ENCODE measurements at places on chromosomes 5 and 9.

- peak; percentile 15 for DNase-seq
Observed at GRCh38 chr5:172450861-172451695, 3.2 kb downstream of the SH3PXD2B start.

DNA sequence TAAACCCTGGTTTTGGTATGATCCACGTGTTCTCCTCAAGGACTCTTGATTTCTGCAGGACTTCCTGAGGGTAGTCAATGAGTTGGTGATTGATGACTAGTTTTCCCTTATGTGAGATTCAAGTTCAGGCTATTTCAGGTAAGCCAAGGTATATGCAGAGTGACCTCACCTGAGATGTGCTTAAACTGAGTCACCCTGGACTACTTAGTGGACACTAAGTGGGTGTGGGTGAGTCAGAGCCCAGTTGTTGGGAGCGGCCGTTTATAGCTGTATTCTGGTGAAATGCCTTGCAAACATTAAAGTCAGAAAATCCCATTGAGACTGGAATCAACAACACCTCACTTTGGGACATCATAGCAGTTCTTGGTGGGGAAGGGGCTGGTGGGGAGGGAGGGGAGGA is 62.9 kb downstream of the SLC28A3 start:
- DNase-seq: no peak

DNA sequence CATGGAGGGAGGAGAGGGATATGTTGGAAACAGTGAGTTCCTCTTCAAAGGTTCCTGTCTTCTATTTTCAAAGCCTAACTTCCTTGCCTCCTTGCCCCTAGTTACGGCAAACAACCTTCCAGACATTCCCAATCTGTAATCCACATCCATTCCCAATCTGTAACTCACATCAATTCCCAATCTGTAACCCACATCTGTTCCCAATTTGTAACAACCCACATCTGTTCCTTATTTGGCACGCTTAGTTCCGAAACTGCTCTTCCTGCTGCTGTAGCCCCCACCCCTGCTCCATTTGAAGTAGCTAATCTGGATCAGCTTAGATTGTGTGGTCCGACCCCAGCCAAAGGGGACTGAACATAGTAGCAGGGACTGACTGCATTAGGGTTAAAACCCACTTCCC is 23.9 kb upstream of the IDNK start:
- no peak for DNase-seq

DNA sequence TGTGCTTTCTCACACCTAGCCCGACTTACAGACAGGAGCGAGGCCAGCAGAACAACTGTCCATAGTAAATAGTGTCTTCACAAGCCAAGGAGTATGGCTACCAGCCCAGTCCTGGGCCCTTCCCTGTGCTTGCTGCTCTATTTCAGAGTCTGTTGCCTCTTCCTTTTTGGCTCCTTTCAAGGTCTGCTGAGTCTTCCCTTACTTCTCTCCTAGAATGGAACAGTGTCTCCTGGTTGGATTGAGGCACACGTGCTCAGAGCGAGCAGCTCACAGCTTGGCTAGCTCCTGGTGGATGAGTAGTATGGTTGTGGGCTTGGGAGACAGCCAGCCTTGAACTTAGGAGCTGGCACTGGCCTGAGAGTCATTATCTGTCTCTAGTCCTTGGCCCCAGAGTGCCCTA is 72.8 kb downstream of the TLE4 start:
- no peak for DNase-seq

GRCh38 chr9:14018081-14018480 is 295.9 kb downstream of the NFIB start:
- DNase-seq: no peak

DNA sequence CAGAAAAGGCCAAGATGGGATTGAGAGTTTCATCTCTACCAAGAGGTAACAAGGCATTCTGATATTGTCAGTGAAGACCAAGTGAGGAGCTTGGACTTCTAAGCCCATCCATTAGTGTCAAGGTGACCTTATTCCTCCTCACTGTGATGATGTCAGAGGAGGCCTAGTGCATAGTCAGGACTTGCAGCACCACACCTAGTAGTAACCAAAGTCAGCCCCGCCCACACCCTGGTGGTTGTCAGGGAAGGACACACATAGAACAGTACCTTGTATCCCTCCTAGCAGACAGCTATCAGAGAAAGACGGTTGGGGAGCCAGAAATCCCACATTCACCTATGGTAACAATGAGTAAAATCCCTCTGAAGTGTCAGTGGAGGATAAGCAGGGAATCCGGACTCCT is 111.7 kb downstream of the AP3B1 start:
- DNase-seq: no peak

DNA sequence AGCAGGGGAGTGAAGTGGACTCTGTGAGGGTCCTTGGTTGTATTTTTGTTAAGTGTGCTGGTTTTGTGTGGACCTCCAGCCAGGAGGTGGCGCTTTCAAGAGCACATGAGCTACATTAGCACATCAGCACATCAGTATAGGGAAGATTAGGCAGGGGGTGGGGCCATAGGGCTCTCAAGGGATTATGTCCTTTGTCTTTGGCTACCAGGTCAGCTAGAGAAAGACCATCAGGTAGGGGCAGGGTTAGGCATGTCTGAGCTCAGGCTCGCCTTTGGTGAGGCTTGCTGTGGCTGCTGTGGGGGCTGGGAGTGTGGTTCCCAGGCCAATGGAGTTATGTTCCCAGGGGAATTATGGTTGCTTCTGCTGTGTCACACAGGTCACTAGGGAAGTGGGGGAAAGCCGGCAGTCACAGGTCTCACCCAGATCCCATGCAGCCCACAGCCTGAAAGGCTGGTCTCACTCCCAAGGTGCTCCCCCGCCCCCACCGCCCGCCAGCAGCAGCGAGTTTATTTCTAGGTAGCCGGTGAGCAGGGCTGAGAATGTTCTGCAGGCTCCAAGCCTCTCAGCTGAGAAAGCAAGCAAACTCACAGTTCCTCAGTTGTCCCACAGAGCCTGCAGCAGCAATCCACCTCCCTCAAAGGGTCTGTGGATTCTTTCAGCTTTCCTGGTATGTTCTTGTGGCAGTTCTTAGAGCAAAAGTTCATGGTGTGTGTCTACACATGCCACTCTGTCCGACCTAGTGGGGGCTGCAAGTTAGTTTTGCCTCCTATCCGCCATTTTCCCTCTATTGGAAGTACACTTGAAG is 13.7 kb downstream of the OR1J1 start:
- DNase-seq: no peak

DNA sequence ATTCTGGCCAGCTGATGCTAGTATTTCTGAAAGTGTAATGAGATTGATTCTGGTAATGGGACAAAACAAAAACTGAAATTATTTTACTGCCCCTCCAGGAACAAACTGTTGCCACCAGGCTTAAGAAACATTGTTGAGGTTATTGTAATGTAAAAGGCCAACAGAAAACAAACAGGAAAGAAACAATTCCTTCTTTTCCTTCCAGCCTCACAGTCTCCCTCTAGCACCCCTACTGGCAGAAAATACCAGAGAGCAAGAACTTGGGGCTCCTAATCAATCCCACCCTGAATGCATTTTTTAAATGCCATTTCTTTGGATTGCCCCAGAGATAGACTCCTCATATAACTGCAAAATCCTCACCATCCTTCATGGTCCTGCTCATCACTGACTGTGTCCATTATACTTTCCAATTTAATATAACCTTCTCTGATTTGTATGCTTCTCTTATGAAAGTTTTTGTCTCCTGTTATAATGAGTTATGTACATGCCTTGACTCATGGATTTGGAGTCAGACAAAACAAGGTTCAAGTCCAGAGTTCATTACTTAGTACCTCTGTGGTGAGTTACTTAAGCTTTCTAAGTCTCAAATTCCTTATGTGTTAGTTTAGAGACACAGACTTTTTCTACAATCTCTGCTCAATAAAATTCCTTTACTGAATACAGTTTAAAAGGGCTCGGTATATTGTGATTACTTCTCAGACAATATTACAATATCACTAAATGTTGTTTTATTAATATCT is 157.9 kb upstream of the FBN2 start:
- DNase-seq: no peak

- DNase-seq: no peak
Observed at GRCh38 chr9:87606841-87607521, 109.3 kb downstream of the DAPK1 start.

GRCh38 chr9:89745601-89746376 is 141.0 kb downstream of the GADD45G start:
- no peak for DNase-seq

DNA sequence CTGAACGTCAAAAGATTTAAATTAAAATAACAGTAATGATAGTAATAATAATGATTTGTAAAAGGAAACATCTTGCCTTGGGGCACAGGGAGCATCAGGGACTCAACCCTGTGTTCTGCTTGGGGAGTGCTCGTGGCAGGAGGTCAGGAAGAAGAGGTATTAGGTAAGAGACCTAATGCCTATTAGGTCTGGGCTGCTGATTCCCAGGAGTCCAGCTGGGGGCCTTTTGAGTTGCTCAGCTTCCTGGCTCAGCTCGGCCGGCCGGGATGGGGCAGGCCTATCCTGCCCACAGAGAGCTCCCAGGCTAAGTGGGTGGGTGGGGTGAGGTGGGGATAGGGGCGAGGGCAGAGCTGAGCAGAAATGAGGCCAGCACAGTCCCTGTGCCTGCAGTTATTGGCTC is 17.5 kb downstream of the LMX1B start:
- no peak for DNase-seq

GRCh38 chr9:114431770-114432169 is 44.0 kb upstream of the AKNA start:
- no peak for DNase-seq

GRCh38 chr5:116759860-116760640 is 185.4 kb upstream of the SEMA6A start:
- DNase-seq: no peak

DNA sequence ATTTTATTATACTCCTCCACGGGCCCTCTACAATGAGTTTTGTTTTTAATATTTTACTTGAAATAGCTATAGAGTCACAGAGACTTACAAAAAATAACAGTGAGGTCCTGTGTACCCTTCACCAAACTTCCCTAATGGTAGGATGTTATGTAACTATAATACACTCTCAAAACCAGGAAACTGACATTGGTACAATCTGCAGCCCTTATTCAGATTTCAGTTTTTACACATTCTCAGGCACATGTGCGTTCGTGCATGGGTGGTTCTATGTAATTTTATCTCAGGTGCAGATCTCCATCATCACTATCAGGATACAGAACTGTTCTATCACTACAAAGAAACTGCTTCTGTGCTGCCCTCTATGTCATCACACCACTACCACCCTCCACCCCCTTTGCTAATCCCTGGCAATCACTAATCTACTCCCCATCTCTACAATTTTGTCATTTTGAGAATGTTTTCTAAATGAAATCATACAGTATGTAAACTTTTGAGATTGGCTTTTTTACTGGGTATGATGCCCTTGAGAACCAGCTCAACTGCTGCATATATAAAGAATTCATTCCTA is 16.4 kb downstream of the RAB14 start:
- no peak for DNase-seq

GRCh38 chr9:5579881-5580280 is 49.0 kb upstream of the RIC1 start:
- DNase-seq: no peak

DNA sequence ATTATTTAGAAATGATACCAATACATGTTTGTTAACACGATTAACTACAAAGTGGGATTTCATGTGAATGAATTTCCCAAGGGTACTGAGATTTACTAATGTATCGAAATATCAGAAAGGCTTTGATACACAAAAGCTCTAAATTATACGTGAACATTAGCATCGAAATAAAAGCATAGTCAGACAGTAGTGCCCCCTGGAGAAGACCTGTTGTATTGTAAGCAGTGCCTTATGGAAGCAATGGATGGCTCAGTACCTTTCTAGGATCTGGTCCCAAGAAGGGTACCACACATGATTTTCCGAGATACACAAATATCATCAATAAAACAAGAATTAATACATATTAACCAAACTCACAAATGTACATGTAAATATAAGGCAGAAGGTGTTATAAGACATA is 153.8 kb downstream of the CDH12 start:
- DNase-seq: no peak

GRCh38 chr5:14742498-14742897 is 78.0 kb downstream of the OTULIN start:
- DNase-seq: no peak

DNA sequence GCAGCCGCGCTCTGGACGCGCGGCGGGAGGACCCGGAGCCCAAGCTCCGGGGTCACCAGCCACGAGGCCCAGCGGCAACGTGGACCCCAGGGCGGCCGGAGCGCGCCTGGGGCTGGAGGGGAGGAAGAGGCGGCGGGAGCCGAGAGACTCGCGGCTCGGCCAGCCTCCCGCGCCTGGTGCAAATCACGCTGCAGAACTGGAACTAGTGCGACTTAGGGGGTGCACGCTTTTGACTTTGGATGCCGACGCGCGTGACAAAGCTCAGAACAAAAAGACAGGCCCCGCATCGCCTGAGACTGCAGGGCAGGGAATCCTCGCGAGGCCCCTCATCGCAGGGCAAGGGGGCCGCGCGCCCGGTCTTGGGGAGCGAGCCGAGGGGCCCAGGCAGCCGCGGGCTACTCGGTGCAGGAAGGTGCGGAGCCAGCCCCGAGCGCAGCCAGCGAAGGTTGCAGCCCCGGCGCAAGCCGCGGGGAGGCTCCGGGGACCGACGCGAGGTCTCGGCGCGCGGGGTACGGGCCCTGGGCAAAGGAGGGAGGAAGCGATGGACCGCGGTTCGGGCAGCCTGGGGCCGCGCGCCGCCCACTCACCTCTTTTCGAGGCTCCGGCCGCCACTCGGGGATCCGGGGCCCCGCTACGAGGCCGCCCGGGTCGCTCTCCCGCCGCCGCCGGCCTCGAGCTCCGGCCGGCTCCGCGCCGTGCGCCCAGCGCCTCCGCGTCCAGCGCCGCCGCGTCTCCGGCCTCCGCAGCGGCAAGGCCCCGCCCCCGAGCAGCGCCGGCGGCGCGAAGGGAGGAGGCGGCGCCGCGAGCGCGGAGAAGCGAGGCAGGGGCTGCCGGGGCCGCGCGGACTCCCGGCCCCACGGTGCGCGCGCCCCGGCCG is at the start of gene GOLM1:
TSS of gene GOLM1 (minus strand) at position 735 of the 877 bp plus-strand sequence. CDS start 20,238 bp downstream, outside the sequence.
- DNase-seq: no peak

DNA sequence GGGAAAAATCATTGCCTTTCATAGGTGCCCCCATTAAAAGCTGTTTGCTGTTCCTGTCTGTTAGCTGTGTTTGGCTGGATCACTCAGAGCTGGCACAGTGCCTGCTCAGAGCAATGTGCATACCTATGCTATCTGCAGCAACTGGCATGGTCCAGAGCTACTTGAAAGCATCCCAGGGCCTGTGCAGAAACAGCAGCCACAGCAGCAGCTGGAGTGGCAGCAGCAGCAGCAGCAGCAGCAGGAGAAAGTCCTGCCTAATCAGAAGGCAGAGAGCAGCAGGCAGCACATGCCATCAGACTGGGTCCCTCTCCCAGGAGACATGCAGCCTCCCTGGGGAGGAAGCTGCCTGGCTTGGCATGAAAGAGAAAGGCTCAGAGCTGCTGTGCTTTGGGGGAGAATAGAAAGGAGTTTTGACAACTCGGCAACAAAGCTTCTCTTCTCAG is 243.8 kb upstream of the WWC1 start:
- no peak for DNase-seq

All from activated T-helper 9 cell treated with anti-CD3 and anti-CD28 coated beads, Interleukin-2, amount 50 U/mL, for 16 hours (primary cell).